ENCODE measurements at places on chromosomes 16 and 17.

DNA sequence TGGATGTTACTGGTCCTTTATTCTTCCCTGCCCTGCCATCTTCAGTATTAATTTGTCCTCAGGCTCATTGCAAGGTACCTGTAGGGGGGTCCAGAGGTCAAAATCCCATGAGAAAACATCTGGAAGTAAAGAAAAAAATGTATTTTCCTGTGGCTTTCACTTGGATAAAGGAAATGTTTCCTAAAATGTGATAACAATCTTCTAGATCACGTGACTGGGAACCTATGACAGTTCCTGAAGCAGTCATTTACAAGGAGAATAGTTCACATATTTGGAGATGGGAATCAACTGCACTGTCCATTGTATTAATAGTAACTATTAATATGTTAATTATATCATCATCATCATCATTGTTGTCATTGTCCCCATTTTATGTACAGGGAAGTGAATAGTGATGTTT, 915.1 kb upstream of the EEF2KMT start:
- no peak for DNase-seq

- no peak for DNase-seq
These were observed 4.1 kb upstream of the TMEM11 start for GRCh38 chr17:21218101-21218500.

GRCh38 chr16:19436540-19436939, 18.9 kb downstream of the TMC5 start:
- DNase-seq: no peak

- DNase-seq: no peak
These were observed 126.6 kb downstream of the C16orf95 start for GRCh38 chr16:87190288-87191230.

DNA sequence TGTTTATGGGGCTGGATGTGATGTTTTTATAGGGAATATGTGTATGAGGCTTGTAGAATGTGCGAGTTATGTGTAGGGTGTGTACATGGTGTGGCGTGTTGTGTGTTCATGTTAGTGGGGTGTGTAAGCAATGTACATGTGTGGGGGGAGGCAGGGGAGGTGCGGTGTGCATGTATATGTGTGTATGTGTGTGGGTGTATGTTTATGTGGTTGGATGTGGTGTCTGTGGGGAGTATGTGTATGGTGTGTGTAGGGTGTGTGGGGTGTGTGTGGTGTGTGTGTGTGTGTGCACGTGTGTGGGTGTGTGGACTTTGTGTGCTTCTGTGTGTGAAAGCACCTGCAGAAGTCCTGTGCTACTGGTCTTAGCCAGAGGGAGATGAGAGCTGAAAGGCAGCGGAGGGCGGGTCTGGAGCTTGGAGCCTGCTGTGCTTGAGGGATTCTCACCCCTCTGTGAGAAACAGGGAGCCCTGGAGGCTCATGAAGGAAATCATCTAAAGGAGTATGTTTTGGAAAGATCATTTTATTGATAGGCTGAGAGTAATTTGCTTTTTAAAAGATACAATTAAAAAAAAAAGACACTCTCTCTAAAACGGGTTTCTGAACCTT, 222.7 kb downstream of the HS3ST4 start:
- no peak for DNase-seq

DNA sequence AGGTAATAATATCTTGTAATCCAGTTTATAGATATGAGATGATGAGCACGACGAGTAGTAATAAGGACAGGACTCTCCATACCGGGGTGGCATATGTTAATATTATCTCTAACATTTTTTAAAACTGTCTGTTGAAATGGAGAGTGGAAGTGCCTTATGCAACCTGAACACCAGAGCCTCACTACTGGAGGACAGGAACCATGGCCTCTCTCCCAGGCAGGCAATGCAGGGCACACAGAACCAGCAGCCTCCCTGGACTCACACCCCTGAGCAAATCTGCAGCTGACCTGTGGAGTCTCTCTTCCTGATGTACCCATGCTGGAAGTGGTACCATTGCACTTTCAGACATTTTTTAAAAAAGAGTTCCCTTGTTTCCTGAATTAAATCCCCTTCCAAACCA, 55.2 kb upstream of the ERN1 start:
- peak; percentile 75 for DNase-seq

DNA sequence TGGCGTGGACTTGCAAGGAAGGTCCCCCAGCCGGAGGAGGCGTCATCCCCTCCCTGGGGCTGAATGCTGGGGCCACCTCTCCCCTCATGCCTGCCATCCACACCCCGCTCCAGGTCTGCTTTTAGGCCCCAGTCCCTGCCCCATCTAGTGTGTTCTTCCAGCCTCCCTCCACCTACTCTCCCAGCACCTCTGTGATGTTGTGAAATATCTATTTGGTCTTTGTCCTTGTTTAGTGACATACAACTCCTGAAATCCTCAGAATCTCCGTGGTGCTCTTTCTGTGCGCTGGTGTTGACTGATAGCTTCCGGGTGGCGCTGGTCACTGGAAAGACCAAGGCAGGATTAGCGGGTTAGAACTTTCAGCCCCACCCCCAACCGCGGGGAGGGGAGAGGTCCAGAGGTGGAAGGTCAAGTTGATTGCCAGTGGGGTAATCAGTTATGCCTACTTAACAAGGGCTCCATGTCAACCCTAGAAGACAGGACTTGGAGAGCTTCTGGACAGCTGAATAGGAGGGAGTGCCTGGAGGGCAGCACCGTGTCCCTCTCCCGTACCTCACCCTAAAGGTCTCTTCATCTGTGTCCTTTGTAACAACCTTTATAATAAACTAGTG, 10.1 kb downstream of the TBC1D24 start:
- DNase-seq: no peak

GRCh38 chr16:64250866-64251265, 871.0 kb downstream of the CDH11 start:
- no peak for DNase-seq

- no peak for DNase-seq
These were observed 8.3 kb downstream of the PIK3R6 start for GRCh38 chr17:8859027-8859803.

DNA sequence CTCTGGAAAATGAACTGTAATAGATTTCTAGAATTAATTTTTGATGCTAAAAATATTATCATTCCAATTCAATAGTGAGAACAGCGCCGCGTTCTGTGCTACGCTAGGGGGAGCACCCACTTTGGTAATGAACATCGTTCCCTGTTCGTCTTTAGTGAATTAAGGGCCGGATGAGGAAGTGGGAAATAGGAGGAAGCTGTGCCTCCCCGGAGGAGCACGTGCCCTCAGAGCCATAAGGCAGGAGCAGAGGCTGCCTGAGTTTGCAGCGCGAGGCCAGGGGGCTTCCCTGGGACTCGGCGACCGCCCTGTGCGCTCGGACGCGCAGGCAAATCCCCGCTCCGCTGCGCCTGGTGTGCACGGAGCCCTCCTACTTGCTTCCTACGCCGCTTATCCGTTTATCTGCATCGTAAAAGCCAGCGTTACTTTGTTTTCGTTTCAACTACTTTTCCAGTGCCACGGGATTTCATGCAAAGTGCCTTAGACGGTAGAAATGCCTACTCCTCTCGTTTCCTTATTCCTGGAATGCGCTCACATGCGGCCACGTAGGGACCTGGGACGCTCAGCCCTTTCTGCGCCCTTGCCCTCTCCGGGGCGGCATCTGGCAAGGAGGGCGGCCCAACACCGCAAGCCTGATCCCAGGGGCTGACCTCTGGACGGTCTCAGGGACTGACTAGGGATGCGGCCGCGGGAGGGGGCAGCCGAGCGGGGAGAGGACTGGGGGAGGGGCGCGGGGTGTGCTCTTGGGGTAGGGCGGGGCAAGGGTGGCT, 76.4 kb downstream of the KCNJ12 start:
- DNase-seq: no peak

DNA sequence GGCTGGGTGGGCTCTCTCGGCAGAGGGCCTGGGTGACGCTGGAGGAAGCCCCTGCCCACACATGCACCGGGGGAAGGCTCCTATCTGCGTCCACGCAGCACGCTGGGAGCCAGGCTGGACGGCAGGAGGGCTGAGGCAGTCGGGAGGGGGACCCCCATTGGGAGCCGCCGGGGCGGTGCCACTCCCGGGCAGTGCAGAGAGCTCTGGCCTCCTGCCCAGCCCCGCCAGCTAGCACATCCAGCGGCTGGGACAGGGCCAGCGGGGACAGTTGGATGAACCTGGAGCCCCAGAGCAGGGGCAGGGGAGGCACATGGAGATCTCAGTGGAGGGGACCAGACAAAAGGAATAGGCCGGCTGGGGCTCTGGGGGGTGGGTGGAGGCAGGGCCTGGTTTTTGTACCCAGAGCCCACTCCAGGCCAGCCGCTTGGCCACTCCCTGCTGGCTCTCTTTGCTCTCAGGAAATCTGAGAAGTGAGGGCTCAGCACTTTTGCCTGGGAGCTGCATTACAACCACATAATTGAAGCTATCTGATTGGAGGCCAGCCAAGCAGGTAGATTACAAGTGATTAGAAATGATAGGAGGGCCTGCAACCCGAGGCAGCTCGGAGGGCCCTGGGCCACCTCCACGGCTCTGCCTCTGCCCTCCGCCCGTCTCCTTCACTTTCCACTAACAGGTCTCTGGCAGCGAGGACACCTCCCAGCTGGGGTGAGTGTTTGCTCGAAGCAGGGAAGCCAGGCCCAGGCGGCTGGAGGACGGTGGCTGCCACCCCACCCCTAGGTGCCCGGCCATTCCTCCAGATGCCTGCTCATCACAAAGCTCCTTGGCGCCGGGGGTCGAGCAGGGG, 40.1 kb downstream of the ENGASE start:
- DNase-seq: no peak

GRCh38 chr17:45228763-45229539, 7.3 kb downstream of the FMNL1 start:
- no peak for DNase-seq

DNA sequence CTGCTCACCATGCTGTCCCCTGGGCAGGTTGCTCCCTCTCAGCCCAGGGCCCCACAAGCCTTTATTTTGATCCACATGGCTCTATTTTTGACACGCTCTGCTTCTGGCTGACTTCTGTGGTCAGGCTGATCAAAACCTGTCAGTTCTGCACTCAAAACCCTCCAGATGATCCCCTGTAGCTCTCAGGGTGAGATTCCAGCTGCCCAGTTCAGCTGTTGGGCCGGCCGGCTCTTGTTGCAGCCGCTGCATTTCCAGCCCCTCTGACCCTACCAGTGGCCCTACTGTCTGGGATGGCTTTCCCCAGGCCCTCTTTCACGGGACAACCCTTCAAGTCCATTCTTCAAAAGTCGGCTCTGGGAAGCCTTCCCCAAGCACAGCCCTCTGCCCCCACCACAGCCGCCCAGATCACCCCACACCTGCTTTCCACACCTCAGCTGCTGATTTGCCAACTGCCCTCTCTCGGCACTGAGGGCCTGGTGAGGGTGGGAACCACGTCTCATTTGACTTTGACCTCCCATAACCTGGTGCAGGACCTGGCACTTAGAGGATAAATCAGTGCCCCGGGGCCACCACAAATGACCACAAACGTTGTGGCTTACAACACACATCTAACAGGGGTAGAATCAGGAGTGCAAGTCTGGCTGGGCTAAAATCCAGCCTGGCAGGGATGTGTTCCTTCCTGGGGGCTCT, 16.3 kb upstream of the CACNG4 start:
- no peak for DNase-seq

DNA sequence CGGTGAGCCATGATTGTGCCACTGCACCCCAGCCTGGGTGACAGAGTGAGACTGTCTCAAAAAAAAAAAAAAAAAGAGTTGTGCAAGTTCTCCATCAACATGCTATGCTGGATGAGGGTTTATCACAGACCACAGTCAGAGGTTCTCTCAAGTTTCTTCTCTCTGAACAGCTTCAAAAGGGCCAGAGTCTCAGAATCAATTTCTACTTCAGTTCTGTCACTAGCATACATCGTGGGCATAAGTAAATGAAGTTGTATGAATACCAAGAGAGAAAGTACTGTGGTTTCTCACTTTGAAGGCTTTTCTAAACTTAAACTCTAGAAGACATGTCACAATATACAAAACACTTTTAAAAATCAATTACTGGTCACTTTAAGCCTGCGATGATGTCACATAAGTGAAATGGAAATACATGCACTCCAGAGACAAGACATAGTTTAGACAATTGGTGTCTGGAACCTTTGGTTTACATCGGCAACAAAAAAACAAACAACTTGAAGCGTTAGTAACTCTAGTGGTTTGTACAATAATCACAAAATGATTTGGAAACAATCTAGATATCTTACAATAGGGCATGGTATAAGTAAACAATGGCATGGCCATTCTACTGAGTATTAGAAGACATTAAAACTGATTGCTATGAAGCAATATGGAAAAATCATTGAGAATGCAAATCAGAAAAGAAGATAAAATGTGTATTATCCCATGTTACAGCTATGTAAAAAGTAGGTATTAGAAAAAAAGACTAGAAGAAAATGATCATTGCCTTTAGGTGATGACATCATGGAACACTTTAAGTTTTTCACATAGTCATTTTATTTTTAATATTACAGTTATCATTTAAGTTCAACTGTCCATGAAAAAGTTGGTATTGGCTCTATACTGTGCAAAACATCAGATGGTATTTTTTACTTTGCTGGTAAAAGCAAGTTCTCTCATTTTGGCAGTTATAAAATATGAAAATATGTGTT, 232.3 kb downstream of the ZFHX3 start:
- no peak for DNase-seq

DNA sequence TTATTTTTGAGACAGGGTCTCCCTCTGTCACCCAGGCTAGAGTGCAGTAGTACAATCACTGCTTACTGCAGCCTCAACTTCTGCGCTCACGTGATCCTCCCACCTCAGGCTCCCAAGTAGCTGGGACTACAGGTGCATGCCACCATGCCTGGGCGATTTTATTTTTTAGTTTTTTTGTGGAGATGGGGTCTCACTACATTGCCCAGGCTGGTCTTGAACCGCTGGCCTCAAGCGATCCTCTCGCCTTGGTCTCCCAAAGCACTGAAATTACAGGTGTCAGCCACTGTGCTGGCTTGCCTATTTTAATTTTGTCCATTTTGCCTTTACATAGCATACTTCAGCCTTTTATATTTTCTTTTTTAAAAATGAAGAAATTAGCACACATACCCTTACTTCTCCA, 51.2 kb downstream of the TTC19 start:
- DNase-seq: no peak

GRCh38 chr17:2364763-2365116, 27.4 kb downstream of the SGSM2 start:
- DNase-seq: no peak

DNA sequence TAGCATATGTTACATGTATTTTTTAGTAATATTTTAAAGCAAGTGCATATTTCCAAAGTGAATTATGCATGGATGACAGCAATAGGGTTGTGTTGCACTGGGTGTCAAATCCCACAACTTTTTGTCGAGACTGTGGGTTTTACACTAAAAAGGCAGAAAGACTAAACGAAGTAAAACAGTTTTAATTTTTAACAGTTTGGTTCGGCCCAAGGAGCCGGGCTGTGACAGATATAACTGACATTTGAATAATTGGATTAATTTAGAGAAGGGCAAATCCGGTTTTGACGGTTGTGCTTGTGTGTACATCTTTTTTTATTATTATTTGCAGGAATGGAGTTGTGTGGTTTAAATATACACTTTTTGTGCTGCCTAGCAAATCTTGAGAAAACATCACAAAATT, 263.6 kb downstream of the FTO start:
- DNase-seq: no peak

- DNase-seq: no peak
These were observed 3.9 kb downstream of the RSAD1 start for GRCh38 chr17:50482516-50482915.

GRCh38 chr17:62681061-62681938, 53.8 kb downstream of the MRC2 start:
- DNase-seq: no peak

GRCh38 chr17:49547566-49547965, 28.1 kb upstream of the NXPH3 start:
- peak; percentile 82 for DNase-seq

- DNase-seq: no peak
These were observed 107.4 kb upstream of the CDH11 start for GRCh38 chr16:65229191-65229662.

GRCh38 chr16:83019963-83020362, 393.2 kb downstream of the CDH13 start:
- DNase-seq: no peak
